ENCODE measurements at places on chromosomes 5 and 9.

GRCh38 chr9:95435074-95435728, 81.6 kb downstream of the PTCH1 start:
- no peak for DNase-seq

- no peak for DNase-seq
Observed at GRCh38 chr9:114110180-114110579, 11.1 kb upstream of the KIF12 start.

GRCh38 chr9:4404156-4404555, 86.1 kb upstream of the SLC1A1 start:
- DNase-seq: no peak

GRCh38 chr9:91776409-91777291, 173.4 kb downstream of the ROR2 start:
- no peak for DNase-seq

- DNase-seq: no peak
Observed at GRCh38 chr5:35657877-35658276, 40.2 kb downstream of the SPEF2 start.

DNA sequence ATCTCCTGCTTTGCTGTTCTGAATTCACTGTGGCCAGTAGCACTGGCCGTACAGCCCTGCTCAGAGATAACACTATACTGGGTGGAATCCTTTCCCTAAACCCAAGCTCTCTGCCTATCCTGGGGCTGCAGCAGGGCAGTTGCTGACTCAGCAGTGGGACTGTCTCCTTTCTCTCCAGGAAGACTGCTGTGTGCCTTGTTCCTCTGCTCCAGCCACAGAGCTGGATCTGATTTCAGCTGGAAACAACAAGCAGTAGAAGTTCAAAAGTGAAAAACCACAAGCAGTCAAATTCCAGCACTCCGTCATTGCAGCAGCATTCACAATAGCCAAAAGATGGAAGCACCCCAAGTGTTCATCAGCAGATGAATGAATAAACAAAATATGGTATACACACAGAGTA, 105.0 kb downstream of the FBXL7 start:
- DNase-seq: no peak

DNA sequence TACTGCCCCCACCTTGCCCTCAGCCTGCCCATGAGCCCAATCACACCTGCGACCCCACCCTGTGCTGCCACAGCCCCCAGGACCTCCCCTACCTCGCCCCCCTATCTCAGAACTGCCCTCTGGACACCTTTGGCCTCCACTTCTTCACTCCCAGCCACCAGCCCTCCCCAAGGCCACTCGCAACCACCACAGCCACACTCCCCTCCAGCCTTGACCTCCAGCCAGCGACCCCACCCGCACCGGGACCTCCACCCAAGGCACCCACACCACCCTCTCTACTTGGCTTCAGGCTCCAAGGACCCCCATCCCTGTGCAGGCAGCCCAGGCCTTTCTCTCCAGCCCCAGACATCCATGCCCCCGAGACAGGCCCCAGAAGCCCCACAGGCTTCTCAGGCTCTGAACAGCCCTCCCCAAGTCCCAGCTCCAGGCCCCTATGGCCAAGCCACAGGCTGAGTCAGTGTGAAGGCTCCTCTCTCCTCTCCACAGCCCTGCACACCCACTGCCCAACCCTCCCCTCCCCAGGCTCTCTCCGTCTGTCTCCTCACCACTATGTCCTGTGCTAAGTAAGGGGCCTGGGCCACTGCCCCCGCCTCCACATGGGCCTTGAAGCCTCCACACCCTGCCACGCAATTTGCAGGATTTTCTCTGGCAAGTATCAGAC, 2.0 kb downstream of the AK1 start:
- no peak for DNase-seq

- no peak for DNase-seq
Observed at GRCh38 chr9:107008011-107008410, 145.0 kb downstream of the ZNF462 start.

DNA sequence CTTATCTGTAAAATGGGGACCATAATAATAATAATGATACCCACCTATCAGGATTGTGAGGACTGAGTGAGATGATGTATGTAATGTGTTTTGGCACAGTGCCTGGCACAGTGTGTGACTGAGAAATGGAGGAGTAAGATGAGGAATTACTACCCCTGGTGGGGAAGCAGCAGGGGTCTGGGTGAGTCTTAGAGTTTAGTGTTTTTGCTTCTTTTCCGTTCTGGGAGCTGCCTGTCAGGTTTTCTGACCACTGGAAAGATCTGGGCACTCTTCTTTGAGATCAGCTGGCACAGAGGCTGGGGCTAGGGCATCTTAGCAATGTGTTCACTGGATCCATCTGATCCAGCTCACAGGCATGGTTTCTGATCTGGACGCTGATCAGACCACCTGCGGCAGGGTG, 8.5 kb downstream of the LCP2 start:
- DNase-seq: no peak

Data from activated CD8-positive, alpha-beta memory T cell treated with anti-CD3 and anti-CD28 coated beads for 1 hour (primary cell).